Breast epithelium (tissue), 4 donors: ENCODE measurements at places on chromosomes 1 and 21.

DNA sequence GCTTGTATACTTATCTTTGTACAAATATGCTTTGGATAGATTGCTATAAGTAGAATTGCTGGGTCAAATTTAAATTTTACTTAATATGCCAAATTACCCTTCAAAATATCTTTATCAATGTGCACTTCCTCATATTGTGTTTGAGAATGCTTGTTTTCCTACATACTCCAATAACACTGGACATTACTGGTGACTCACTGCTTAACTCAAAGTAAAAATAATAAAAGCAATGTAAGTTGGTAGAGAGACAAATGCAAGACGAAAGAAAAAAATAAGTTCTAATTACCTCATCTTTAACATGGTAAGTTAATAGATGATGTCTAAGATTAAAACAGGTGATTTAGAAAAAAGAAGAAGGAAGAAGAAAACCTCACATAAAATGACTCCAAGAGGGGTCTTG, 7.9 kb upstream of the SH3GLB1 start:
- H3K27me3 ChIP-seq = no peaks in the 10 kb centered on the region
- H3K36me3 ChIP-seq = no peaks in the 10 kb centered on the region
- no peak overlapping the region for H3K27ac ChIP-seq
- H3K4me3 ChIP-seq = no peak overlapping the region

GRCh38 chr21:44038063-44038462, 26.0 kb downstream of the TRAPPC10 start:
- peaks cover 8% of the 10 kb centered on the region for H3K36me3 ChIP-seq
- H3K27me3 ChIP-seq = no peaks in the 10 kb centered on the region
- no peak for DNase-seq
- H3K4me1 ChIP-seq = no peaks in the 10 kb centered on the region
- H3K27ac ChIP-seq = no peak overlapping the region
- H3K4me3 ChIP-seq = no peak overlapping the region

- H3K27me3 ChIP-seq = no peaks in the 10 kb centered on the region
- H3K27ac ChIP-seq = no peak overlapping the region
- no peaks in the 10 kb centered on the region for H3K4me1 ChIP-seq
Observed at GRCh38 chr21:35084869-35085268, 35.8 kb upstream of the RUNX1 start.

DNA sequence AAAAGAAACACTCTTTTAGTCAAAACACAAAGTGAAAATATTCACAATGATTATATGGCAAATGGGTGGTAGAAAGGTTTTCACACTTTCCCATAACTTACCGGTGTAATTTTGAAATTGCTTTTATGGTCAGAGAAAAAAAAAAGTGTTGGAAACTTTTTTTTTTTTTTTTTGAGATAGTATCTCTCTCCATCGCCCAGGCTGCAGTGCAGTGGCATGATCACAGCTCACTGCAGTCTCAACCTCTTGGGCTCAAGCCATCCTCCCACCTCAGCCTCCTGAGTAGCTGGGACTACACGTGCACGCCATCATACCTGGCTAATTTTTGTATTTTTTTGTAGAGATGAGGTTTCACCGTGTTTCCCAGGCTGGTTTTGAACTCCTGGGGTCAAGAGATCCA, 3.3 kb downstream of the IFNGR2 start:
- peaks cover 12% of the 10 kb centered on the region for H3K4me1 ChIP-seq
- H3K4me3 ChIP-seq = no peak overlapping the region

DNA sequence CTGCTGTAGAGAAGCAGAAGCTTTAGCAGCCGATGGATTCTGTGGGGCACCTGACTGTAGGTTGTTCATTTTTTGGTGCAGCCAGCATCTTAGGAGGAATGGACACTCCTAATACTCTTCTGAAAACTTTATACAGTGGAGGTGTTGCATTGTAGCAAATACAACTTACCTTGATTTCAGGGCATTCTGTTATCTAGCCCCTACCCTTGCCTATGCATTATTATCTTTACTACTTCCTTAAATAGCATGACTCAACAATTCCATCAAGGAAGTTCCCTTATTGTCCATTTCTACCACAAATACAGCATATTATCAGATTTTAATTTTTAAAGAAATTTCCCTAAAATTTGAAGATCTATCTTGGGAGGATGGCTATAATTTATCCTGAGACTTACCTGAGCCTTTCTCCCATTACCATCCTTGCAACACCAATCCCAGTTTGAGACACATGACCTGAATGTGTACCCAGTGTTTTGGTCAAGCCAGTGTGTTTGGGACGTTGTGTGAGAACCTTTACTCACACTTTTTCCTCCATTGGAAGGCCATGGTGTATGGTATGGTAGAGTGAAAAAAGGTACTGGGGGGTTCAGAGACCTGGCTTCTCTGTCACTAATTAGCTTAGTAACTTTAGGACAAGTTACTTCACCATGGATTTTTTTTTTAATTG, 9.2 kb downstream of the POU2F1 start:
- H3K4me1 ChIP-seq = no peaks in the 10 kb centered on the region
- no peaks in the 10 kb centered on the region for H3K36me3 ChIP-seq
- no peak overlapping the region for H3K27ac ChIP-seq
- DNase-seq = no peak

DNA sequence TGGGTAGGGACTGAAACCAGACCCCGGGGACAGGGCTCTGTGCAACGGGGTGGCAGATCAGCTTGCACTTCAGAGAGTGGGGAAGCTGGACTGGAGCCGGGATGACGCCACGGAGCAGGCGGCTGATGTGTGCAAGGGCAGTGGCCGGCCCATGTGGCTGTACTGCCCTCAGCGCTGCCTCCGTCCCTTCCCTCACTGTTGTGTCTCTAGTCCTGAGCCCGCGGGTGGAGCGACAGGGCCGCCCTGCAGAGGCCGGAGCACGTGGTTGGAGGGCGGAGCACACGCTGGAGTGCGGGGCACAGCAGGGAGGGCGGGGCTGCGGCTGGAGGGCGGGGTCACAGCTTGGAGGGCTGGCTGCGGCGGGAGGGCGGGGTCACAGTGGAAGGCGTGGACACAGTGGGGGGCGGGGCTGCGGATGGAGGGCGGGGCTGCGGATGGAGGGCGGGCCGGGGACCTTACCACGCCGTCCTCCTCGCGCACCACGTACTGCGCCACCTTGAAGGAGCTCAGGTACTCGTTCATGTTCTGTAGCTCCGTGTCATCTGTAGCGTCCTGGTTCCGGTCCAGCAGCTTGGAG, 52.4 kb downstream of the CHD5 start:
- no peak for DNase-seq
- no peaks in the 10 kb centered on the region for H3K36me3 ChIP-seq
- H3K4me1 ChIP-seq = no peaks in the 10 kb centered on the region
- H3K27me3 ChIP-seq = no peaks in the 10 kb centered on the region

- H3K36me3 ChIP-seq = no peaks in the 10 kb centered on the region
- DNase-seq = peak; percentile 69
- peak overlapping the region; percentile 59 for H3K27ac ChIP-seq
- no peaks in the 10 kb centered on the region for H3K4me1 ChIP-seq
Observed at GRCh38 chr1:45359882-45360513, 19.8 kb upstream of the MUTYH start.

DNA sequence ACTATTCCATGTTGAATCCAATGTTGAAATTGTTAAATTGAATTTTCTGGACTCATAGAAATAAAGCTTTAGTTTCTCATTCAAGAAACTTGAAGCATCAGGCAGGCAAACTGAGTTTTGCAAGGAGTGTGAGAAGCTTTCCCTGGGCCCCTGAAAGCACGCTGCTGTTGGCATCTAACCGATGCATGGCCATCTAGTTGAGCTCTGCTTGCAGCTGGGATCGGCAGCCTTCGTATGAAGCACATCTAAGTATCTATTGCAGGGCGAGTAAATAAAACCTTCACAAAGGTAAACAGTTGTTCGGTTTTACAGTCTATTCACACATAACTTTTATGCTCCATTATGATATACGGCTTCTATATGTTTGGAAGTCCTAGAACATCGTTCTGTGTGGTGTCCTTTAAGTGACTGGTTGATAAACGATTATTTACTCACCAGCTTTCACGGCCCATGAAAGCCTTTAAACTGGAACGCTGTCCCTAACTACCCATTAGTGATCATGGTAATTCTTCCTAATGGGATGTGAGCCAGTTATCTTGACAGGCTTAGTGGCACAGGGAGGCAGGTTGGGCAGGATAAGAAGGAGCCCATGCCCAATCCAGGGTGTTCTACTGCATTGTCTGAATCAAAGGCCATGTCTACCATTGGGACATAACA, 71.7 kb downstream of the SEC16B start:
- H3K4me1 ChIP-seq = no peaks in the 10 kb centered on the region
- no peak overlapping the region for H3K4me3 ChIP-seq
- no peak for DNase-seq
- no peaks in the 10 kb centered on the region for H3K27me3 ChIP-seq
- H3K36me3 ChIP-seq = no peaks in the 10 kb centered on the region

- no peaks in the 10 kb centered on the region for H3K27me3 ChIP-seq
- DNase-seq = no peak
Observed at GRCh38 chr1:165527251-165528007, 16.4 kb upstream of the LRRC52 start.
